ENCODE measurements at places on chromosomes 16 and 17.
A peak's percentile ranks its signal among the peaks of the same experiment; 100 is the strongest.

- DNase-seq: peak; percentile 24
Observed at GRCh38 chr17:74730491-74731346, 6.3 kb upstream of the RAB37 start.

GRCh38 chr17:5023588-5024147, 11.6 kb downstream of the SLC52A1 start:
- DNase-seq: no peak

- DNase-seq: no peak
Observed at GRCh38 chr17:9880582-9880999, 24.5 kb downstream of the RCVRN start.

DNA sequence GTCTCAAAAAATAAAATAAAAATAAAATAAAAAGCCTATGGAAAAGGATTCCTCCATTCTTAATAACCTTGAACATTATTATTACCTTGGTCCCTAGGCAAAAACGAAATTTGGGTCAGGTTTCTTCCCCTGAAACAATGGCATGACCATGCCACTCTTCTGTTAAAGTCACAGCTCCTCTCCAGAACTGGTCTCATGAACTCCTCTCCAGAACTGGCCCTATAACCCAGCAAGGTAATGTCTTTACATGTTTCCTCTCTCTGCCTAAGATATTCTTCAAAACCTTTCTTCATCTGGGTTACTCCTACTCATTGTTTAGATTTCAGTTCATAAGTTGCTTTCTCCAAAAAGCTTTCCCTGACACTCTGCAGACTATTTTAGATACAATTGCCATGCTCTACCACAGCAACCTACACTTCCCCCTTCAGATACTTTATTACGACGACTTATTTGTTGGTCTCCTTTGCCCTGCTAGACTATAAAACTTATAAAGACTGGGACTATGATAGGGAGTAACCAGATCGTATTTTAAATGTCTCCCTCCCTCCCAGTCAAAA, 13.5 kb downstream of the TRIM37 start:
- no peak for DNase-seq

- DNase-seq: no peak
Observed at GRCh38 chr17:73137376-73137775, 27.4 kb upstream of the SSTR2 start.

DNA sequence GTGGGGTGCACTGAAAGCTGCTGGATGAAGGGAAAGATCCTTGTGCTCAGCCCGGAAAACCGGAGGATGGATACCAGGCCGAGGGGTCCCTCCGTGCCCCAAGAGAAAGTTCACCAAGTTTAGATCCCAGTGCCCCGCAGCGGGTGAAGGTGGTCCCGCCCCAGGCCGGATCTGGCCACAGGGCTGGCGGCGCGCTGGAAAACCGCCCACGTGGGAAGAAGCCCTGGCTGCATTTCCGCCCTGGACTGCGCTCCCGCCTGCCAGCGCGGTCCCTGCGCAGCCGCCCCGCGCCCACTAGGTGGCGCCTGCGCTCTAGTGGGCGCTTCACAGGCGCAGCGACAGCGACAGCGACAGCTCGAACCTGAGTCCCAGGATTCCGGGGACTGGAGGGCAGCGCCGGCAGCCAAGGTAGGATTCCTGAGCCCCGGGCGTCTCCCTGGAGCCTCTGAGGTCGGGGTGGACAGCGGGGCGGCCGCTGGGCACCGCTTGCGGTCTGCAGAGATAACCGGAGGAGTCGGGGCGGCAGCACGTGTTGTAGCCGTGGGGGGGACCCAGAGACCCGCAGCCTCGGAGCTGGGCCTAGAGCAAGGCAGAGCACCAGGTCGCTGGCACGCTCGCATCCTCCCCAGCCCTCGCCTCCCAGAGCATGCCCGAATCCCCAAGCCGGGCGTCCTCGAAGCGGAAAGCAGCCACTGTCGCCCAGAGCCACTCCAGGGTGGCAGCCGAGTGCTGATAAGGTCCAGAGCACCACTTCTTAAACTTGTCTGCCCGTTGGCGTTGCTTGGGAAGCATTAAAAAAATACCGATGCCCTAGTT, at the start of gene CHD9:
Gene CHD9 (plus strand): TSS at position 322 of the 816 bp plus-strand sequence. CDS start 101,099 bp downstream, outside the sequence.
- peak; percentile 29 for DNase-seq

GRCh38 chr17:43759836-43760235, 1.2 kb upstream of the SOST start:
- DNase-seq: no peak

DNA sequence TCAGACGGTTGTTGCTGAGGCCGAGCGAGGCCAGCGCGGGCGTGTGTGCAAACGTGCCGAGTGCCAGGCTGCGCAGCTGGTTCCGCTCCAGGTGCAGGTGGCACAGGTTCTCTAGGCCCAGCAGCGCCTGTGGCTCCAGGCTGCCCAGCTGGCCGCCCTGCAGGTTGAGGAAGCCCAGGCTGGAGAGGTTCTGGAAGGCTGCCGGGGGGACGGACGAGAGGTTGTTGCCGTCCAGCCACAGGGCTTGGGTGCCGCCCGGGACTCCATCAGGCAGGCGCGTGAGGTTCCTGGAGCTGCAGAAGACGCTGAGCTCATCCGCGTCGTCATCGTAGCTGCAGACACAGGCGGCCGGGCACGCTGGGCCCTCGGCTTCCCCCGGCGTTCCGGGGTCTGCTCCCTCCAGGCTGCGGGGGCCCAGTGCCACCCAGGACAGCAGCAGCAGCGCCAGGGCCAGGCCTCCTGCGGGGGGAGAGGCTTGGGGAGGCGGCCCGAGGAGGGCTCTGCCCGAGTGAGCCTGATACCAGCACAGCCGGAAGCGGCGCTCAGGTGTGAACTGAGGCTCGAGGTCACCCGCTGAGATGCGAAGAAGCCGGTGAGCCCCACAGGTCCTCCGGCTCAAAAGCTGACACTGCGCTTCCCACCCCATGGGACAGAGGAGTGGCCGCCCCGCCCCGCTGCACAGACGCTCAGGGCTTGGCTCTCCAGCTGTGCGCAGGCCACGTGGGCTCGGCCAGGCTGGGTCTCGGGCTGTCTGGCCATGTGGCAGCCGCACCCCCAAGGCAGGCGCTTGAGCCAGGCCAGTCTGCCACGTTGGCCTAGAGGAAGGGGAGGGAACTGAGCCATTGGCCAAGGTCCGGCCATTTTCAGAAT, 1.3 kb downstream of the IGFALS start:
- no peak for DNase-seq
